ENCODE measurements at places on chromosomes 6 and 20. TPM values are rescaled to one million over a fixed set of nuclear protein-coding genes. Genes with fewer than 3 reads are reported as not detected.
A peak's percentile ranks its signal among the peaks of the same experiment; 100 is the strongest.

SEMG1 gene
- 0.27 TPM for total RNA-seq

SLC17A1 gene
- total RNA-seq: not detected

NRSN2 gene
- 7.1 TPM for total RNA-seq

PACSIN1 gene
- 0.27 TPM for total RNA-seq

BHLHE23 gene
- not detected for total RNA-seq

PIM1 gene
- 21.8 TPM for total RNA-seq

CYP24A1 gene
- not detected for total RNA-seq

DNA sequence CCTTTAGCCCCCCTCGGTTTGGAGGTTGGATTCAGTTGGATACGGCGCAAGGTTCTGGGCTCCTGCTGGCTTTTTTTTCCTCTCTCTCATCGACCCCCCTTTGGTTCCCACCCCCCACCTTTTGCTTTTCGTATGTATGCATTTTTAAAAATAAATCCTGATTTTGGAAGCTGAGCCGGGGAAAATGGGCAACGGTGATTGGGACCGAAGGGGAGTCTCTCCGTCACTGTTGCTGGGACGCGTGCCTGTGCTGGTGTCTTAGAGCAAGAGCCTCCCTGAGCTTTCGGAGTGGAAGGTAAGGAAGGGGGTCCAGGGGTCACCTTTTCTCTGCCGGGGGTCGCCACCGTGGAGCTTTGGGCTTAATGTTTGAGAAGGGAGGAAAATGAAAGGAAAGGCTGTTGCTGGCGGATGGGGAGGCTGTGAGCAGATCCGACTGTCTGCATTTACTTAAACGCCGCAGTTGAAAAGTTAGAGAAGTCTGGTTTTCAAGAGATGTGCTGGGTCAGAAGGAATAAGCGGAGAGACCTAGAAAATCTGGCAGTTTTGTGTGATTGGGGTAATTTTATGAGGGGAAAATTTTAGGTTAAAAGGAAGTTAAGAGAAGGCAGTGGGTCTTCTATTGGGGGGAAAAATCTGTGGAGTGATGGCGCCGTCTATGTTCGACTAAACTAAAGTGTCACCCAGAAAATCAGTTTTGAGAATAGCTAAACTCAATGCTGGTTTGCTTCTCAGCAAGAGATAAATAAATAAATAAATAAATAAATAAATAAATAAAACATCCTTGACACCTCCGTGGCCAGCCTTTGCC, 828 bp downstream of the ADGRB3 start:
- peaks cover 59% of the 10 kb centered on the region for H3K27me3 ChIP-seq
- no peaks in the 10 kb centered on the region for H3K36me3 ChIP-seq
- peaks cover 18% of the 10 kb centered on the region for H3K4me1 ChIP-seq
- peak overlapping the region; percentile 59 for H3K4me3 ChIP-seq
- H3K27ac ChIP-seq: peak overlapping the region; percentile 60

GRCh38 chr20:275791-276190, 14.8 kb downstream of the C20orf96 start:
- peaks cover 12% of the 10 kb centered on the region for H3K36me3 ChIP-seq
- H3K27me3 ChIP-seq: no peaks in the 10 kb centered on the region
- H3K4me3 ChIP-seq: no peak overlapping the region
- H3K4me1 ChIP-seq: no peaks in the 10 kb centered on the region
- H3K27ac ChIP-seq: no peak overlapping the region

DNA sequence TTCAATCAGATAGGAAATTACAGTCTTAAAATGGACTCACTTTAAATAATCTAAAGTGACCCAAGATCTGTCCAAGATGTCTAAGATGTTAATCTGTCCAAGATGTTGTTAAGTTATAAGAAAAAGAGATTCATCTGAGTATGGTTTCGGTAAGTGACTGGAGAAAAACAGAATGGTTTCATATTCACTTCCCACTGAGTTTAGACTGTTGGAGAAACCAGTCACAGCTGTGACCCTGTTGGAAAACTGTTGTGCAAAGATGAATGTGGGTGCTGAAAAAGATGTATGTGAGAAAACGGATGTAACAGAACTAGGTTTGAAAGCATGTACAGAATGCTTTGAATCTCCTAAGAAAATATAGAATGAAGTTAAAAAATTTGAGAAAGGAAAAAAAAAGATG, 325.9 kb downstream of the COL12A1 start:
- no peak for DNase-seq
- no peak overlapping the region for H3K4me3 ChIP-seq
- H3K36me3 ChIP-seq: no peaks in the 10 kb centered on the region
- no peaks in the 10 kb centered on the region for H3K4me1 ChIP-seq

GRCh38 chr6:110415086-110415916, at the start of gene DDO:
Gene DDO, minus strand, starts transcription at chr6:110415575. Its CDS starts 2,113 bp downstream, at chr6:110413462.
- H3K4me1 ChIP-seq: no peaks in the 10 kb centered on the region
- H3K4me3 ChIP-seq: peak within 1 kb of the TSS; percentile 23
- H3K27me3 ChIP-seq: no peaks in the 10 kb centered on the region

DNA sequence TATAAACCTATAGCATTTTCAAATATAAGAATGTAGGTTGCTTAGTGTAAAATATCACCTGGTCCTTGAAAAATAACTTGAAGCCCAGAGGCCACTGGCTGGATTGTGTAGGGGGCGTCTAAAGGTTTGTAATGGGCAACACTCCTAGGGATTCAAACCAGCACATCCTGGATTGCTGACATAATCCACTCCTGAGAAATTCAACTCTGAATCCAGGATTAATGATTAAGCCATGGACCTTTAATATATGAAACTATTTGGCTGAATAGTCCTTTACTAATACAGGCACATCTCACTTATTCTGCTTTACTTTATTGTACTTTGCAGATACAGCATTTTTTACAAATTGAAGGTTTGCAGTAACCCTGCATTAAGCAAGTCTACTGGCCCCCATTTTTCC, 160.8 kb downstream of the UBE3D start:
- no peak overlapping the region for H3K4me3 ChIP-seq
- no peaks in the 10 kb centered on the region for H3K27me3 ChIP-seq
- no peaks in the 10 kb centered on the region for H3K36me3 ChIP-seq
- DNase-seq: no peak

GRCh38 chr6:130293800-130294199, 71.0 kb upstream of the SAMD3 start:
- H3K4me1 ChIP-seq: no peaks in the 10 kb centered on the region
- no peak overlapping the region for H3K4me3 ChIP-seq
- peak; percentile 9 for DNase-seq
- no peaks in the 10 kb centered on the region for H3K27me3 ChIP-seq
- no peak overlapping the region for H3K27ac ChIP-seq

- H3K36me3 ChIP-seq: no peaks in the 10 kb centered on the region
- H3K4me3 ChIP-seq: no peak overlapping the region
- H3K4me1 ChIP-seq: no peaks in the 10 kb centered on the region
Observed at GRCh38 chr6:51199733-51200260, 381.1 kb downstream of the TFAP2B start.

GRCh38 chr20:10218536-10219451, at the start of gene SNAP25:
Gene SNAP25, plus strand, starts transcription at chr20:10218830. Its CDS starts 56,662 bp downstream, at chr20:10275492.
- H3K36me3 ChIP-seq: no peaks in the 10 kb centered on the region
- peak within 1 kb of the TSS; percentile 21 for H3K27ac ChIP-seq
- H3K4me1 ChIP-seq: peaks cover 4% of the 10 kb centered on the region
- H3K27me3 ChIP-seq: peaks cover 58% of the 10 kb centered on the region

DNA sequence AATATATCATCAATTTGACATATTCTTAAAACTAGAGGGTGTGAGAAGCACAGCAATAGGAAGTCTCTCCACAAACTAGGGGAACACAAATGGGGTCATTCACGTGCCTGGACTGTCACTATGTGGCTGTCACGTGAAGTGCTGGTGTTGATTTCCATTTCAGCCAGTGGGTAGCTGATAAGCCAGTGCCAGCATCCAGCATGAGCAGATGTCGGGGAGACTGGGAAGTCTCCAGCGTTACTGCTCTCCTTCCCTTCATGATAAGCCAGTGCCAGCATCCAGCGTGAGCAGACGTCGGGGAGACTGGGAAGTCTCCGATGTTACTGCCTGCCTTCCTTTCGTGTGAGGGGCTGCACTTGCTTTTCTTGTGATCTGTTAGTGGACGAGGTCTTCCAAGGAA, 5.6 kb upstream of the SLC17A9 start:
- no peak overlapping the region for H3K27ac ChIP-seq
- no peaks in the 10 kb centered on the region for H3K27me3 ChIP-seq
- peaks cover 3% of the 10 kb centered on the region for H3K4me1 ChIP-seq
- H3K4me3 ChIP-seq: no peak overlapping the region

DNA sequence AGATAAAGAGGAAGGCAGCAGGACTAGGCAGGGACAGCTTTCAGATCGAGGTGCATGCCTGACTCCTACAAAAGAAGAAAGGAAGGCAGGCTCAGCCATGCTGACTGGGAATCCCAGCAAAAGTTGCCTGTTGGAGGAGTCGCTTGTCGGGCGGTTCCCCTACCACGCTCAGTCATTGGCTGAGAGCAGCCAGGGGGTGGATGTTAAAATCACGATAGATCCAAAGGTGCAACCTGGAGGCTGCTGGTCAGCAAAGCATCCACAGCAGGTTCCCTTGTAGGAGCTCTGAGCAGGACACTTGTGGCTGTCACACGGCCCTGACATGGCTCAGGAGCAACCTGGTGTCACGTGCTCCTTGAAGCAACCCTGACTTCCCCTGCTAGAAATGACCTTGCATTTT, 74.6 kb downstream of the ISM1 start:
- H3K4me1 ChIP-seq: no peaks in the 10 kb centered on the region
- H3K36me3 ChIP-seq: no peaks in the 10 kb centered on the region
- H3K4me3 ChIP-seq: no peak overlapping the region
- no peaks in the 10 kb centered on the region for H3K27me3 ChIP-seq

DNA sequence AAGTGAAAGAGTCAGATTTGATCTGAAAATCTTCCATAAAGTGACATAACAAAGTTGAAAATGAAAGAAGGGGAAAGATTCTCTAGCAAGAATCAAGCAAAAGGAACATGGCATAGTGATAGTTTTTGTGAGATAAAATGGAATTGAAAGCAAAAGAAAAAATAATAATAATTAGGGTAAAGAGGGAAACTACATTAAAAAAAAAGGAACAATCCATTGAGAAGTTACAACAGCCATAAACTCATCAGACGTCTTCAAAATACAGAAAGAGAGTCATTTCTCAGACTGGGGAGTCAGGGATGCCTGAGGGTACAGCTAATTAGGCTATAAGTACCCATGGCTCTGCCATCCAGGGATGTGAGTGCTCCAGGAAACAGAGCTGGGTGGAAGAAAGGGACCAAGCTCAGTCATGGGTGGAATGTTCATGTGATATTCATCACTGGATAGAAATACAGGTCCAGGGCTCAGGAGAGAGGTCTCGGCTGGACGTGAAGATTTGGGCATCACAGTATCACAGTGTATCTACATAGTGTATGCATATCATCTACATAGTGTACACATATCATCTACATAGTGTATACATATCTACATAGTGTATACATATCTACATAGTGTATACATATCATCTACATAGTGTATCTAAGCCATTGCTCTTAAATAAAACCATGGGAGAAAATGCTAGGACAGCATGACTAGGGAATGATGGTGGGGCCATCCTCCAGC, 29.4 kb downstream of the DUSP22 start:
- no peak for DNase-seq
- no peaks in the 10 kb centered on the region for H3K36me3 ChIP-seq
- no peaks in the 10 kb centered on the region for H3K4me1 ChIP-seq
- H3K27ac ChIP-seq: peak overlapping the region; percentile 4
- H3K4me3 ChIP-seq: no peak overlapping the region

DNA sequence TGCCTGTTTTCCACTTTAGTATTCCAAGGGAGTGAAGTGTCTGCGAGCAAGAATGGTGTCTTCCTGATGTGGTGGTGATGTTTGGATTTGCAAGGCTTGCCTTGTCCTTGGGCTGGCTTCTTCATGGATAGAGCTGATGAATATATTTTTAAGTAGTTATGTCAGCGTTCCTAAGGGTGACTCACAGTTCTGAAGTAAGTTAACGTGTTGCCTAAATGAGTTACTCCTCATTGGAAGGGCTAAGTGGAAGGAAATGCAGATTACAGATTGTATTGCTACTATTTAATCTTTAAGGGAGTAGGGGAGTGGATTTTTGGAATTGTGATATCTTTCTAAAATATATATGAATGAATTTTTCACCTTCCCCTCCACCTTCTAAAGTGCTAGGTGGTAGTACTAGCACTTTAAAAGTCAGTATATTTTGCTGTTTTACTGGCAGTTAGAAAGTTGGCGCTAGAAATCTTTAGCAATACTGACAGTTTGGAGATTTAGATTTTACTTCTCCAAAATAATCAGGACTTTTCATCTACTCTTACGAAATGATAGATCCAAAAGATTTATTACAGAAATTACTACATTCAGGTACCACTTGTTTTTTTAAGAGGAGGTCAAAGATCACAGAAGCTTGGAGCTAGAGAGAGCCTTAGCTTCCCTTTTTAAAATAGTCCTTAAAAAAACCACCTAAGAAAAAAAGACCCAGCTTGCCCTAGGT, 197.4 kb downstream of the JARID2 start:
- no peak overlapping the region for H3K27ac ChIP-seq
- no peaks in the 10 kb centered on the region for H3K36me3 ChIP-seq
- no peaks in the 10 kb centered on the region for H3K27me3 ChIP-seq
- DNase-seq: no peak
- peaks cover 4% of the 10 kb centered on the region for H3K4me1 ChIP-seq

- H3K27ac ChIP-seq: no peak overlapping the region
- no peaks in the 10 kb centered on the region for H3K27me3 ChIP-seq
- DNase-seq: no peak
- no peaks in the 10 kb centered on the region for H3K4me1 ChIP-seq
- H3K4me3 ChIP-seq: no peak overlapping the region
- no peaks in the 10 kb centered on the region for H3K36me3 ChIP-seq
Observed at GRCh38 chr6:169082817-169083507, 170.7 kb downstream of the THBS2 start.

GRCh38 chr6:129671442-129672340, 38.3 kb downstream of the ARHGAP18 start:
- no peaks in the 10 kb centered on the region for H3K4me1 ChIP-seq
- no peaks in the 10 kb centered on the region for H3K27me3 ChIP-seq
- H3K27ac ChIP-seq: peak overlapping the region; percentile 56

DNA sequence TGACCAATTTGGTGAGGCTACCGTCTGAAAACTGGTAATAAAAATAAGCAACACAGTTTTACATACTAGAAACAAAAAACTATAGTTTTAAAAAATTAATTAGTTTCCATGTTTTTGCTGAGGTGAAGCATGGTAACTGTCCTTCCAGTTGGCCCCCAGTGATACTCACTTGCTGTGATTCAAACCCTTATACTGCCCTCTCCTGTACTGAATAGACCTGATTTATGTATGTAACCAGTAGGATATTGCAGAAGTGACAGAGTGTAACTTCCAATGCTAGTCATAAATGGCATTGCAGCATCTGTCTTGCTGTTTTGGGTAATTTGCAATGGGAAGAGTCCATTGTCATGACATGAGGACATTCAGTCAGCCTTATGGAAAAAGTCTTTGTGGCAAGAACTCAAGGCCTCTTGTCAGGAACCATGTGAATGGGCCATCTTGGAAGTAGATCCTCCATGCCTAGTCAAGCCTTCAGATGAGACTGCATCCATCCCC, 8.9 kb upstream of the CHD6 start:
- no peaks in the 10 kb centered on the region for H3K36me3 ChIP-seq
- no peaks in the 10 kb centered on the region for H3K27me3 ChIP-seq
- no peak for DNase-seq
- no peak overlapping the region for H3K27ac ChIP-seq
- no peak overlapping the region for H3K4me3 ChIP-seq

SLC16A10 gene
- total RNA-seq: 3.2 TPM

GRCh38 chr20:33670715-33671499, 3.3 kb downstream of the NECAB3 start:
- peaks cover 56% of the 10 kb centered on the region for H3K4me1 ChIP-seq
- H3K36me3 ChIP-seq: peaks cover 5% of the 10 kb centered on the region
- DNase-seq: no peak
- H3K27ac ChIP-seq: no peak overlapping the region

GRCh38 chr20:37839955-37840354, 63.0 kb upstream of the VSTM2L start:
- H3K27me3 ChIP-seq: no peaks in the 10 kb centered on the region
- no peaks in the 10 kb centered on the region for H3K4me1 ChIP-seq
- H3K4me3 ChIP-seq: no peak overlapping the region
- no peak for DNase-seq

Data from transverse colon (tissue), 4 donors.